CD4-positive, alpha-beta T cell treated with Interleukin-21 for 1 hour (primary cell): ENCODE measurements at places on chromosomes 16 and 17.

GRCh38 chr16:3022208-3022683 lies 1.5 kb downstream of the HCFC1R1 start:
- peak; percentile 68 for DNase-seq

DNA sequence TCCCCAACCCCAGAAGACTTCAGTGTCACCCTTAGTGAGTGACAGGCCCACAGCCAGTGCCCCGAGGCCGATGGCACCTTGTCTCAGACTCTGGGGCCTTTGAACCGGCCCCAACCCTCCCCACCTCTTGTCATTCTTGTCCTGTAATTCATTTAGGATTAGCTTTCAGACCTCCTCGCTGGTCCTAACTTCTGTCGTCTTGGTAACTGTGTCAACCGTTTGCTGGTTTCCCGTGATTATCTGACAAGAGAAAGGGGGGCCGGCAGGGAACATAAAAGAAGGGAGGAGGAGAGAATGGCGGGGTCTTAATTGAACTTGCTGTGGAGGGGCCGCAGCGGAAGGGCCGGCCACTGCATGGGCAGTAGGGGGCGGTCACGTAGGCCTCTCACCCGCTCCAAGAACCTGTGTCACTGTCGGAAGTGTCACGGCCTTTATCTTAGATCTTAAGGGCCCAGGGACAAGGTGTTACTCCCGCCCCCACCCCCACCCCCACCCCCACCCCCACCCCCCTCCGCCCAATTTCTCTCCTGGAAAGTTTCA lies 46.5 kb upstream of the GSE1 start:
- DNase-seq: no peak

GRCh38 chr16:72427783-72428331 lies 255.9 kb upstream of the PMFBP1 start:
- DNase-seq: no peak

GRCh38 chr17:1727876-1728630 lies 3.5 kb downstream of the WDR81 start:
- no peak for DNase-seq

GRCh38 chr16:76670125-76670857 lies 393.1 kb downstream of the CNTNAP4 start:
- DNase-seq: no peak

DNA sequence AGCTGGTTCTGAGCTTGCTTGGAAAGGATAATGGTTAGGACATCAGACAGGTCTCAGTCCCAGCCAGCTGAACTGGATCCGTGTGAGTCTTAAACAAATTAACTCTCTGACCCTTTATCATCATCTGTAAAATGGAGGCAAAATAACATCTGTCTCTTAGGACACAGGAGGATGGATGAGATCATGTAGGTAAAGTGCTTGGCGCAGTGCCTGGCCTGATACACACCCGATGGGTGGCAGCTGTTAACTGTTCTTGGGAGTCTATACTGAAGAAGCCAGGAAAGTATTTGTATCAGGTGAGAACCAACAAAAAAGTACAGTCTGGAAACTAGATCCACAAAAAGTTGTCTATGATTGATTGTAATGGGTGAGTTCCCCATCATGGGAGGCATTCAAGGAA lies 188.6 kb downstream of the C16orf78 start:
- DNase-seq: no peak

- DNase-seq: no peak
These were observed 44.6 kb downstream of the WSB1 start for GRCh38 chr17:27338536-27338985.

GRCh38 chr17:75152922-75153779 lies 1.2 kb downstream of the JPT1 start:
- peak; percentile 32 for DNase-seq

- no peak for DNase-seq
These were observed 12.5 kb downstream of the TMIGD1 start for GRCh38 chr17:30321314-30321713.

GRCh38 chr17:2436316-2436905 lies 35.6 kb upstream of the MNT start:
- DNase-seq: no peak

DNA sequence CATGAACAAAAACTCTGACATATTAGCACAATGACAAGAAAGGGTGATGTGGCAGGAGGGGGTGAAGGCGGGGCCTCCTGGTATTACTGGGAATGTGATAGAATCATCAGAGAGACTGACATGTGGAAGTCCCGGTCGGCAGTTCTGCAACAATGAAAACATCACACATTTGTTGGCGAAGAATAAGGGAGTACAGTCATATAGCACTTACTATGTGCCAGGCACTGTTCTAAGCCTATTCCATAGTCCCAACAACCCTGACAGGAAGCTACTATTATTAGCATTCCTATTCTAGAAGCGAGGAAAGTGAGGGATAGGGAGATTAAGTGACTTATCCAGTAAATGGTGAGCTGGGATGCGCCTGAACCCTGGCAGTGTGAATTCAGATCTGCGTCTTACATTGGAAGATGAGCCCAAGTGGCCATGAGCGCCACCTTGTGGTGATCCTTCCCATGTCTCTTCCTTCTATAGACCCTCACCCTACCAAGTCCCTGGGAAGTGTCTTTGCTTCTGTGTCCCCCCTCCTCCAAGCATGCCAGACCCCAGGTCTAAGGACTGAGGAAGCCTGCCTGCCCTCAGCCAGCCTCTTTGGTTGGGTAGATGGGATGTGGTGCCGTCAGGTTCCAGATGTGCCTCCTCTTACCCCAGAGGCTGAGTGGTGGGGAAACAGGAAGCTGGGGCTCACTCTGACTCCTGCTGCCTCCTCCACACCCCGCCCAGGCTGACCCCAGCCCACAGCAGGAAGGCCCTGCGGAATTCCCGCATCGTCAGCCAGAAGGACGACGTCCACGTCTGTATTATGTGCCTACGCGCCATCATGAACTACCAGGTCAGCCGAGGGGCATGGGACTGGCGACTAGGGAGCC lies 14.0 kb downstream of the FMNL1 start:
- DNase-seq: peak; percentile 80

DNA sequence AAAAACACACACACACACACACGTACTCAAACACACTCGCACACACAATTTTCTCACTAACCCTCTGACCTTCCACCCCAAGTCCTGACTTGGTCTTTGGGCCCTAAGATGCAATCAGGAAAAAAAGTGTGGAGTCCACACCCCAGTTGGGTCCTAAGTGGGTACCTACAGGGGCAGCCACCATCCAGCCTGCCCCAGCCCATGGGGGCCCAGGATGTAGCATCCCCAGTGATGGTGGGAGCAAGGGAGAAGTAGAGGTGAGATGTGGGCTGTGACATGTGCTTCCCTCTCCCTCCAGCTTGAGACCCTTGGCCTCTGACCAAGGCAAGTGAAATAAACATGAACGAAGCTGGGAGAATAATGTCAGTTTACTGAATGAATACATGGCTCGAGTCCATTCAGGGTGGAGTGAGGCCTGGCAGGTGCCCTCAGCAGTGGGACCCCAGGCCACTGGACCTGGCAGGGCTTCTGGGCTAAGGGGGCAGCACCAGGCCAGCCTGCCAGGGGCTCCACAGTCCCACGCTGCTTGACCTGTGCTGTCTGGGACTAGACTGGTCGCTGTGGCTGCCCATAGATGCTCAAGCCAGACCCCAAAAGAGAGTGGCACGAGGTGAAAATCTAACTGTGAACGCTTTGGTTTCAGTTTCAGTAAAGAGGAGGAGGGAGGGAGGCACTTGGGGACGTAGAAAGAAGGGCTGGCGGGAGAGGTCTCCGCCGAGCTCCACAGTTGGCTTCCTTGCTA lies 73.7 kb downstream of the MRC2 start:
- DNase-seq: no peak

- no peak for DNase-seq
These were observed 32.3 kb downstream of the CIBAR2 start for GRCh38 chr16:85079785-85080570.

DNA sequence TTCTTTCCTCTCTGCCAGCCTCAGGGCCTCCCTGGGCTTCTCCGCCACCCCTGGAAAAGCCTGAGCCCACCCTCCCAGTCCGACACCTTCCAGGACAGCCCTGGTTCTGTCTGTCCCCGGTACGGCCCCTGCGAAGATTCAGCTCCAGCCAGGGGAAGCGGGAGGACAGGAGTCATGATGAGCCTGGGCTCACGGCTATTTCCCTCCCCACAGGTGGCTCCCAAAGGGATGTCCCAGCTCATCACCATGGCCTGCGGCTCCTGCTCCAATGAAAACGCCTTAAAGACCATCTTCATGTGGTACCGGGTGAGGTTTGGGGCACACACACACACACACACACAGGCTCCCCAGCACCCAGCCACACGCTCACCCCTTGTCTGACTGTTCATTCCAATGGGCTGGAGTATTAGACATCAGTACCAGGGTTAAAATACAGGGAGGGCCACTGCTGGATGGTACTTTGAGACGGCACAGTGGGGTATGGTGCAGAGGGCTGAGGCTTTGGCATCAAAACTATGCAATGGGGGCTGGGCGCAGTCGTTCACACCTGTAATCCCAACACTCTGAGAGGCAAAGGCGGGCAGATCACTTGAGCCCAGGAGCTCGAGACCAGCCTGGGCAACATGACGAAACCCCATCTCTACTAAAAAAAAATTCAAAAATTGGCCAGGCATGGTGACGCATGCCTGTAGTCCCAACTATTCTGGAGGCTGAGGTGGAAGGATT lies 32.8 kb downstream of the TMEM186 start:
- no peak for DNase-seq

DNA sequence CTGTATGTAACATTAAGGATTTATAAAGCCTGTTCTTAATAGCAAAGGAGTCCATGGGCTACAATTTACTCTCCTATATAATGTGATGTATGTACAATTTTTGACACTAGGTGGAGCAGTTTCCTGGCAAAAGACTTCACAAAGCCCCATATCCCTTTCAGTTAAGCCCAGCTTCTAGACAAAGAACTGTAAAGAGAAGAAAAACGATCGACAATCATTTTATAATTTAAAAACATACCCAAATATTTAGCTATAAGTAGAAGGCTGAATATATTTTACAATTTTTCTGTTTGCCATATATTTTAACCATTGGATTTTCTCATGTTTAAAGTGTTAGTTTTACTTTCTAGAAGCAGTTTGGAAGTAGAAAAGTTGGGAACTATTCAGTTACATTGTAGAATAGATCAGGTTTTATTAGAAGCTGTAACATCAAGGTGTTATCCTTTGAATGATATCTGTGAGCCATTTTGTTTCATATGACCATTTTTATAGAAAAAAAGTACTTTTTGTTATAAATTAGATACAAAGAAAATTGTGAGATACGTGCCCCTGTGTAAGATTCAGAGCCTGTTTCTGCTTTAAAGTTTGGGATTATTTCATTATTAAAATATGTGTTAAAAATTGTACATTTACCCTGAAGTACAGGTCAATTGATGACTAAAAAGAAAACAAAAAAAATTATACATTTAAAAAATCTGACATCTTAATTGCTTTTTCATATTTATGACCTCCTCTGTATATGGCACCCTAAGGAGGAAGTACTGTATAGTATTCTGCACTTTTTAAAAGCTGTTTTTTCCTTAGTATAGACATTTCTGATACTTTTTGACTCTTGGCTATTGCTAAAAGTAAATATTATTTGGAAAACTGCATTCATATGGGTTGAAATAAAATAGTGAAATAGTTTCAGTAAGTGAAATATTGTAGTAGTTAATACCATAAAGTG lies 46.3 kb downstream of the VMP1 start:
- peak; percentile 88 for DNase-seq

GRCh38 chr17:956905-957304 lies 22.7 kb downstream of the NXN start:
- DNase-seq: no peak

- no peak for DNase-seq
These were observed 64.6 kb downstream of the CYTH1 start for GRCh38 chr17:78717431-78717980.

DNA sequence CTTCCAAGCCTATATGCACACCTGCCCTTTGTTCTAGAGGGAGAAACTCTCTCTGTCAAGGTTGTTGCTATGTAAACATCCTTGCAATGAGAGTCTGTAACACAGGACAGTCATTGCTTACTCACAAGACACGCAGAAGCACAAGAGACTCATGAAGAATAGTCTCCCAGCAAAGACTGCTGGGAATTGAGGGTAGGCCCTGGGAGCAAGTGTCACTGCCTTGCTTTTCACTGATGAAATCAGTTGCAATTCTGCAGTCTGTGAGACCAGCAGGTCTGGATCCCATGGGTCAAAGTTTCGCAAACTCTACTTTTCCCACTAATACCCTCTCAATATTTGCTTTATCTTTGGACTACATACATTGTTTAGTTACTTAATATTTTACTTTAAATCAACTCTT lies 177.4 kb downstream of the FTO start:
- no peak for DNase-seq

- no peak for DNase-seq
These were observed 14.4 kb upstream of the MYLK3 start for GRCh38 chr16:46762583-46762982.

DNA sequence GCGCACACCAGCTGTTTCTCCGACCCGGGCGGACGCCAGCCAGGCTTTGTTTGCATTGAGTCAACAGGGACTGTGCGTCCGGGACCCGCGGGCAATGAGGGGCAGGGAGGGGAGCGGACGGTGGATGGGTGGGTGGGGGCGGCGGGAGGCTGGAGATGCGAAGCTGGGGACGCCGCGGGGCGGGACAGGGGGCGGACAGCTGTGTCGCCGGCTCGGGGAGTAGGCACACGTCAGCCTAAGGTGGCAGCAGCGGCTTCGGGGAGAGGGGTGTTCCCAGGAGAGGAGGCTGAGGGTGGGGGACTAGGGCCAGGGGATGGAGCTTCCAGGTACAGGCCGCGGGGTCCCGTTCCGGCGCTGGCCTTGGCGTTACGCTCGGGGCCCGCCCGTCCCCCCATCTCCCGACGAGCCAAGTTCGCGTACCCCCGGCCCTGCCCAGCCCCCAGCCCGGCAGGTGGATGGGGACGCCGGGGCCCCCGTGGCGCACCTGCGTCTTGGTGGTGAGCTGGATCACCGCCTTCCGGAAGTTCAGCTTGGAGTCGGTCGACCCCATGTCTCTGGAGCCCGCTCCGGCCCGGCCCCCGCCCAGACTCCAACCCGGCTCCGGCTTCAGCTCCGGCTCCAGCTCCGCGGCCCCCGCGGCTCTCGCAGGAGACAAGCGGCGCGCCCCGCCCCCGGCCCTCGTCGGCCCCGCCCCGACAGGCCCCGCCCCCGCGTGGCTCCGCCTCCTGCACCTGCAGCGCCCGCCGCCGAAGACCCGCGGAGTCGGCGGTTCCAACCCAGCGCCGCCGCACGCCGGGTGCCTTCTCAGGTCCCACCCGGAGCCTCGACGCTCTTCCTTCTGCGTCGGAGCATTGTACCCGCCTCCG lies at the start of gene HID1:
Gene HID1, minus strand, starts transcription at position 653 of the 866 bp plus-strand sequence. Its CDS starts 103 bp downstream, at position 550.
- DNase-seq: peak; percentile 85

DNA sequence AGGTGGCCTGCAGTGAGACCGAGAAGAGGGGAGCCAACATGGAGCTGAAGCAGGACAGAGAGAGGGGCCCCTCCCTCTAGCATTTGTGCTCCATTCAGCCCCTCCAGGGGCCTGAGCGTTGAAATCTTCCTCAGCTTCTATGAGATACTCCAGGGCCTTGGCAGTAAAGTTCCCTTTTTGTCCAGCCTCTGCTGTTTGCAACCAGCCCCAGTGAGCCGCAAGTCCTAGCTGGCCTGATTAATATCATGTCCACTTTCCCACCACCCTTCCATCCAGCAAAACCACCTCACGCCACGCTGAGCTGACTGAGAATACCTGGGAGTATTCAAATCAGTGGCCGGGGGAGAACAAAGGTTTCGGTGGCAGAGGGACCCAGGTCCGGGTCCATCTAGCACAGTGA lies 11.7 kb upstream of the RPH3AL start:
- DNase-seq: no peak

GRCh38 chr16:14510939-14511799 lies 118.9 kb downstream of the PARN start:
- DNase-seq: no peak
